ENCODE measurements at places on chromosomes 7 and 10.

DNA sequence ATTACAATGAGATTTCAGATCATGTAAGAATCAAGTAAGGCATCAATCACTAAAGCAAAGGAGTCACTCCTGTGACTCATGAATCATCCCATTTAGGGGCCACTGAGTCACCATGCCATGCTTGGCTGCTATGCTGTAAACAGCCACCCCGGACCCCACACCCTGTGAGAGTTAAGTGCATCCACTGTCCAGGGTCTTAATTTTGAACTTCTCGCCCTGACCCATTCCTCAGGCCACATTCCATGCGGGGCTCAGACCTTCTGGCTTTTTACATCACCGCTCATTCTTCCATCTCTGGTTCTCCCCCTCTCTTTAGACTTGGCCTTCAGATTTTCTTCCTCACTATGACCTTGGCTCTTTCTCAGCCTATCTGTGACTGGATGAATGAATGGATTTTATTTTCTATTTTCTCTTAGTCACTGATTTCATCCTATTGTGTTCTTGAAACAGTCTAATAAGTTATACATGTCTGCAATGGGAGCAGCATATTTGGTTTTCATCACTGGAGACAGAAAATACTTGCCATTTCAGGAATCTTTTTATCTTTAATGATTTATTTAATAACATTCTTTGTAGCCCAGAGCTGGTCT is 239.6 kb downstream of the SKIDA1 start:
- DNase-seq = no peak

GRCh38 chr7:48511080-48511479 is 339.8 kb downstream of the ABCA13 start:
- DNase-seq = no peak

DNA sequence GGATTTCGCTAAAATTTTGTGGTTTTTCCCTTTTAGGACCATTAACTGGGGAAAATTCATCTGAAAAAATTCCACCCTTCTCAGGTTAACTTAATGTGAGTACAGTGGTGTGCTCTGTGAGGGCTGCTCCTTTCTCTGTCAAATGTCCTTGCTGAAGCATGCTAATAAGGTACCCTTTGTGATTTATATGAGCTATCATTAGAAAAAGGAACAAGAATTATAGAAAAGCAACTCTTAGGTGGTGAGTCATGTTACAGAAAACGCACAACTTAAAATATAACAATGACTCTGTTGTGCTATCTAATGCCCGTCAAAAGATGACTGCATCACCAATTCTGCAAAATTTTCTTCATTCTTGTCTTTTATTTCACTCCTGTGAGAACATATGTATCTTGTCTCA is 162.0 kb upstream of the MAGI2 start:
- DNase-seq = no peak

DNA sequence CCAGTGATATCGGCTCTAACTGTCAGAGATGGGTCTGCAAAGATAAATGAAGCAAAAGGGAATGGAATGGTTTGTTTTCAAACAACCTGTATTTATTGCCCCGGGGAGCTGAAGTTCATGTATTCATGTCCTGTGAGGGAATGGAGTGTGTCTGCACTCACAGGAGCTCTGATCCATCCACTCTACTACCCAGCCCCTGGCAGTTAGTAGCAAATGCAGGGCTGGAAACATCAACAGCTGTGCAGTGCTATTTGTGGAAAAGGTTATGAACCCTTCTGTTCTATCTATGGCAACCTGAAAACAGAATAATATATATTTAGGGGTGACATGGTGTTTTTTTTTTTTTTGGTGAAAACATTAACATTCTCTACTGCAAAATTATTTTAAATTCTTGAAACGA is 9.8 kb downstream of the AGR2 start:
- no peak for DNase-seq

- DNase-seq = no peak
Observed at GRCh38 chr10:21985541-21985940, 18.0 kb downstream of the DNAJC1 start.

DNA sequence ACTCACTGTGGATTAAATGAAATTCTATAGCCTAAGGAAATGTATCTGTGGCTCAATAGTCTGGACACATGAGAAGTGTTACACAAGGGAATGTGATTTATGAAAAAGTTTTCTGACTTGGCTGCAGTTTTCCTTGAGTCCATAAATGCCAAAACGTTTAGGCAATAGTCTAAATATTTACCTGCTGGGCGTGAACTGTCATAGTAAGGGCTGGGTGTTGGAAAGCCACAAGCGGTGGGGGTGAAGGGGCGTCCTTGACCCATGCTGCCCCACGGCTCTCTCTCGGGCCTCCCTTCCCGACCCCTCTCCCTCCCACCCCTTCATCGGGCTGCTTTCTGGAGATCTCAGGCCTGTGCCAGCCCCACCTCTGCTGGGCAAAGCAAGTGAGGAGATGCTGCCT is 223.7 kb downstream of the BUB3 start:
- no peak for DNase-seq

DNA sequence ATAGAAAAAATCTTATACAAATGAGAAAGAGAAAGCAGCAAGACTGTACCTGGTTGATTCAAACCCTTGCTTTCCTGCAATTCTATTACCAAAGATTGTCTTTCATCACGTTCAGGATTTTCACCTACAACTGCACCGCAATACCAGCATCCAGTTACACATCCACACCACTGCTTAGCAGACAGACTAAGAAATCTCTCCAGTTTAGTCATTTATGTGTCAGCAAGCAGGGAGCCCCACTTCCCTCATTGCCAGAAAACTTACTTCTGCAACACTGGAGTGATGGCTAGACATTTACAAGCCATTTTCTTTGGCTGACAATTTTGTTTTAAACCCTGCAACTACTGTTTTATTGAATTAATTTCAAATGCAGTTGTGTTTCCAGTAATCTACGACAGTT is 359.6 kb upstream of the MEOX2 start:
- DNase-seq = no peak

DNA sequence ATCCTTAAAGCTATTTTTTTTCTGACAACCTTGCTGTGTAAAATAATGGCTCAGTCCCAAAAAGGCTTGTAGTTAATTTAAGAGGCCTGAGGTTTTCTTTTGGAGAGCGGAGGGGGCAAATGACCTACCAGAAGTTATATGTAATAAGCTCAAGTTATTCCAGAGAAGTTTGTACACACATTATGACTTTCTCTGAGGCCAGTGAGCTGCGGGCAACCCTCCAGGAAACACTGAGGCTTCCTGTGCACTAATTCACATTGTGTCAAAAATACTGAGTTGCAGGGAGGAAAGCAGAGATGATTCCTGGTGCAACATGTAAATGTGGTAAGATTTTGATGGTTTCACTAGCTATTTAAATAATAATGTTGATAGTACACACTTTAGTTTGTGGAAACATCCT is 188.6 kb downstream of the DIP2C start:
- DNase-seq = no peak

DNA sequence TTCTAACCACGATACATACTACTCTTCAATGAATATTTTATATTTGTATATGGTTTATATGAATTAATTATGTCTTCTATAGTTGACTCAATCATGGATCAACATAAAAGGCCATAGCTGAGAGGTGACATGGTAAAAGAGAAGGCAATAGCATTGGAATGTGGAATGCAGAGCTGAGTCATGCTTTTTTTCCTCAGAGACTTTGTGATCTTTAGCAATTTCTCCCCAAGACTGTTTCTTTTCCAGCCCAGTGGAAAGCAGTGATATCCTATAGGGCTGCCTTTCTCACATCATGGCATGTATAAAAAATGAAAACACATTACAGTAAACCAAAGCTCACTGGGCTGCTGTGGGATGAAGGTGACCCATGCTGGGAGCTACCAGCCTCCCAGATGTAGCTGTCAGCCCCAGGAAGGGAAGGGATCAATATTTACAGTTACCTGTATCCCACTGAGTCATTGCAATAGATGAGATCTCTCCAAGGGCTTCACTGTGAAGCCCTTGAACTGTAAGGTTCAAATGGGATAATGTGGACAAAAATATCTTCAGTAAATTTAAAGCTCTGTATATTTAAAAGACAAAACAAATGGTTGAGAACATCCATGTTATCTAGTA is 30.2 kb downstream of the SLC39A12 start:
- DNase-seq = no peak

- DNase-seq = no peak
Observed at GRCh38 chr7:298375-298702, 8.4 kb downstream of the FOXL3 start.

- no peak for DNase-seq
Observed at GRCh38 chr7:44757311-44757710, 8.7 kb downstream of the ZMIZ2 start.

- no peak for DNase-seq
Observed at GRCh38 chr7:151571471-151571870, 51.8 kb upstream of the RHEB start.

GRCh38 chr10:99276848-99277486 is 41.3 kb upstream of the HPSE2 start:
- no peak for DNase-seq

GRCh38 chr7:88759230-88760135 is at the start of gene ZNF804B:
TSS of gene ZNF804B (plus strand) at chr7:88759700. CDS start at chr7:88759977, 277 bp downstream.
- DNase-seq = no peak

DNA sequence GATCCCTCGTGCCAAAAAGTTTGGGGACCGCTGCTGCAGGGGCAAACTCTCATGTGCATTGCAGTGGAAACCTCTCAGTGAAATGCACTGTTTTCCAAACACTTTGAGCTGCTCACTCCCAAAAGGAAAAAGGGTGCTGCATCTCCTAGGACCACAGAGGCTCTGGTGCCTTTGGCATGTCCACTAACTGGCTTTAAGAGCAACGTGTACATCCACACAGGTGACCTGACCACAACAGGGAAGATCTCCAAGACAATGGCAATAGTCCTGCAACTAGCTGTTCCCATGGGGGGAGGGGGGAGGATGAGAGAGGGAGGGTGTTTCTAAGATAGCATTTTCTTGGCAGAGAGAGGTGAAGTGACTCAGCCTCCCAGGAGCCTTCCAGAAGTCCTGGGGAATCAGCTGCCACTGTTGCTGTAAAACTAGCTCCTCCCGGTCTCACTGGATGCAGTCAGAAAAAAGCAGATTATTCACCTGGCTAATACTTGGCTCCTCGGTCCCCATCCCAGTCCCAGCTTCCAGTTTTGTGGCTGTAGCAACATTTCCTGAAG is 181.7 kb downstream of the HECW1 start:
- no peak for DNase-seq

GRCh38 chr10:84907461-84908009 is 579.1 kb downstream of the CCSER2 start:
- no peak for DNase-seq

DNA sequence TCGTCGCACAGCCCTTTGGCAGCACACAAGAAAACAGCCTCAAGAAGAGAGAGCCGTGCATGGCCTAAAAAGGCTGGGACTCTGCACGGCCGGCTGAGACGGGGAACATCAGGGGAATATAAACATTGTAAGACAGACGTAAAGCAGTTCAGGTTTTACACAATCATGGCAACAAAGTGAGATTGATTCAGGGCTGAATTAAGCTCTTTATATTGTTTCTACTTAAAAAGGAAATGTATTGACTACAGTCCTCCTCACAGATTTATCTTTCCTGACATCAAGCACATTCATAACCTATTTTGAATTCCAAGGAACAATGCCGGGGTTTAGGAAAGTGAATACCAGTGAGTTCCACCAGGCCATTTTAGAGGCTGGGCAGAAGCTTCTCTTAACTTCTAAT is 25.2 kb downstream of the SORBS1 start:
- DNase-seq = no peak

DNA sequence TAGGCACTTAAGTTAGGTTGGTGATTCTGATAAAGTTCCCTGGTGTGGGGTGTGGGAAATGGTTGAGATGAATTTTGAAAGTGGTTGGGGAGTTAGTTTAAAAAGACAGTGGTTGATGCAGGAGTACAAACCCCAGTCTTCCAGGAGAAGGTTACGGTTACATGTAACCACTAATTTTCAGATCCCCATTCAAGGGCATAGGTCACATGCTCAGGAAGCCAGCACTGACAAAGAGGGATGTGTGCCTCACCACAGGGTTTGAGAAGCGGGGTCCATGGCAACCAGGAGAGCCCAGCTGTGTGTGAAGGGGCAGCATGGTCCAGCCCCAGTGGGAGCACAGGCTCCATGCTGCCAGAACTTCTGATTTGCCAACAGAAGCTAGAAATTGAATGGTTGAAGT is 144.2 kb downstream of the MDFIC start:
- DNase-seq = no peak

- no peak for DNase-seq
Observed at GRCh38 chr7:99036546-99037111, 107.3 kb downstream of the SMURF1 start.

- no peak for DNase-seq
Observed at GRCh38 chr7:36299823-36300341, 89.8 kb upstream of the ANLN start.

DNA sequence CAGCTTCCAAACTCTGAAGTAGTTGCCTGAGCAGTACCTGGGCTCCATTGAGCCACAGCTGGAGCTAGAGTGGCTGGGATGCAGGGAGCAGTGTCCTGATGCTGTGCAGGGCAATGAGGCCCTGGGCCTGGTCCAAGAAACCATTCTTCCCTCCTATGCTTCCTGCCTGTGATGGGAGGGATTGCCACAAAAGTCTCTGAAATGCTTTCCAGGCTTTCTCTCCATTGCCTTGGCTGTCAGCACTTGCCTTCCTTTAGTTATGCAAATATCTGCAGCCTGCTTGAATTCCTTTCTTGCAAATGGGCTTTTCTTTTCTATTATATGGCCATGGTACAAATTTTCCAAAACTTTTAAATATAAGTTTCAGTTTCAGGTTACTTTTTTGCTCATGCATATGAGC is 972.2 kb upstream of the MBL2 start:
- DNase-seq = no peak

- DNase-seq = no peak
Observed at GRCh38 chr10:114962441-114962840, 24.4 kb downstream of the TRUB1 start.

DNA sequence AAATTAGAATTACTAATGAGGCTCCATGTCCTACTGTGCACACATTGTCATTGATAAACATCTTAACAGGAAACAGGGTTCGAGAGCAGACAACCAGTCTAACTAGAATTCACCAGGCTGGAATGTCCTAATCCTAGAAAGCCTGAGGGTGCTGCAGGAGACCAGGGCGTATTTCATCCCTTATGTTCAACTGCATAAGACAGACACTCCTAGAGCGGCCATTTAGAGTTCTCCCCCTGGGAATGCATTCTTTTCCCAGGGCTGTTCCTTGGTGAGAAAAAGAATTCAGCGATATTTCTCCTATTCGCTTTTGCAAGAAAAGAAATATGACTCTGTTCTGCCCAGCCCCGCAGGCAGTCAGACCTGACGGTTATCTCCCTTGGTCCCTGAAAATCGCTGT is 486.0 kb downstream of the REEP3 start:
- DNase-seq = no peak

DNA sequence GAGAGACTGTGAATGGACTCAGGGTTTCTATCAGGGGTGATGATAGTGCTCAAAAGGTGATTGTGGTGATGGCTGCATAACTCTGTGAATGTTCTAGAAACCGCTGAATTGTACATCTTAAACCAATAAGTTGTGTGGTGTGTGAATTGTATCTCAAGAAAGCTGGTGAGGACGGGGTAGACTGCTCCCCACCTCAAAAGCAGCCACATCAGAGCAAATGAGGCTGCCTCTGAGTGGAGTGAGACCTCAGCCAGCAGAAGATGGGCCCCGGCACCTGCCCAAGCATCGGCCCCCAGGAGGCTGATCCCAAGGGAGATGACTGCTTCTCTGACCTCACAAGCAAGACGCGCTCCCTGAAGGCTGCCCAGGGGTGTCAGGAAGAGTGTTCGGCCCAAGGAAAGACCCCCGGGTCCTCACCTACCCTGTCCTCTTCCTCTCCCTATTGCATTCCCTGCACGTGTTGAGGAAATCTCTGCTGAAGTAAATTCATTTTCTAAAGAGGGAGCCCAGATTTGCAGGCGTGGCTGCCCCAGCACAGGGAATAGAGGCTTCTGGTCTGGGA is 279.3 kb upstream of the SHH start:
- no peak for DNase-seq

Data from thymus (tissue), 14 donors.